ENCODE measurements at places on chromosomes 5 and 9.

DNA sequence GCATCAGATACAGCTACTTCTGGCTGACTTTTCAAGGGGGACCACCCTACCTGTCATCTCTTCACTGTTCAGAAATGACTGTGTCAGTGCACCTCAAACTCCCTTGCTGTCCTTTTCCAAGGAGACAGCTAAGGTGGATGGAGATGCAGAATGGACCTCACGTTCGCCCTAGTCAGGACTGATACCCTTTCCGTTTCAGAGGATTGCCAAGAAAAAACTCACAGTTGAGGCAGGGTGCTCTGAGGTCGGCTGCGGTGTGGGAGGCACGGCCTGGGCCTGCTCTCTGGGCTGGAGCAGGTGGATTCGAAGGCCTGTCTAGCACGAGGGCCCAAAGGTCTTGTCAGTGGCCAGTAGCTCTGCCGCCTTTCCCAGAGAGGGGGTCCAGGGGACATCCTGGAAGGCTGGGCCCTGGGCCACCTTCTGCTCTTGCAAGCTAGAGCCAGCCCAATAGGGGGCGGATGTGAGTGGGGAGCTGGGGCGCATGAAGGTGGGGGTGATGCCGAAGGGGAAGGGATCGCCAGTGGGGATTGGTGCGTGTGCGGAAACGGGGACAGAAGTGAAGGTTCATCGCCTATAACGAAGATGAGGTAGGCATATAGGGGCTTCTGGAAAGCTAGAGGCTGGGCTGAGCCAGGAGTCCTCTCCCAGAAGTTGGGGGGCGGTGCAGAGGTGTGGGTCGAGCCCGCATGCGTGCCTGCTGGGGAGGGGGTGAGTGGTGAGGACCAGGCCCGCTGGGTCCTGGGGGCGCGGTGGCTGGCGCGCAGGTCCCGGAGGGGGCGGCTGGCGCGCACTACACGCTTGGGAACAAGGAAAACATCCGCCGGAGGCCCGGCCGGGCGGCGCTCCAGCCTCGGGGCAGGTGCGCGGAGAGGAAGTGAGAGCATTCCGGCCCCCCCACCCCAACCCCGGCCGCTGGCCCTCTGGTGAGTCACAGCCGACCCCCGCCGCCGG is 2.5 kb upstream of the MSMP start:
- peak; percentile 68 for DNase-seq

GRCh38 chr5:131264451-131265099 is 722 bp downstream of the CDC42SE2 start:
- no peak for DNase-seq

- no peak for DNase-seq
Measured at GRCh38 chr9:117122102-117122501, 292.8 kb downstream of the ASTN2 start.

DNA sequence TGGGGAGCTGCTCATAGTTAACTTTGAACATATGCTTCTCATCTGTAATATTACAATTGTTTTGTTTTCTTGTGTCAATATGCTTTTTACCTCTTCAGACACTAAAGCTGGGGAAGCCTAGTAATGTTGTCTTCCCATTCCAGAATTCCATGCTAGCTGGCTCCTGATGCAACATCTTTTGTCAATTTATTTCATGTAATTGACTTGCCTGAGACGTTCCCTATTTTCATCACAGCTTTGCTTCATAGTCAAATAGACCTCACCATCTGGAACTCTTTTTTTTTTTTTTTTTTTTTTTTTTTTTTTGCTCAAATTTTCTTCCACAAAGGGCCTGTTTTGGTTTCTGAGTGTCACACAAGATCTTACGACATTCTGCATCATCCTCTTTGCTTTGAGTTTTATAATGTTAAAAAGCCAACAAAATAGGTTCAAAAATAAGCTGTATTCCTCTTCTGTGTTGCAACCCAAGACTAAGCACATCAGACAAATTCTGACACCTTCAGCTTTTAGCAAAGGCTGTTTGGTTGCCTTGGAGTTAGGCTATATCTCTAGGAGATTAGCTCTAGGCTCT is 235.2 kb downstream of the NR3C1 start:
- DNase-seq = no peak

DNA sequence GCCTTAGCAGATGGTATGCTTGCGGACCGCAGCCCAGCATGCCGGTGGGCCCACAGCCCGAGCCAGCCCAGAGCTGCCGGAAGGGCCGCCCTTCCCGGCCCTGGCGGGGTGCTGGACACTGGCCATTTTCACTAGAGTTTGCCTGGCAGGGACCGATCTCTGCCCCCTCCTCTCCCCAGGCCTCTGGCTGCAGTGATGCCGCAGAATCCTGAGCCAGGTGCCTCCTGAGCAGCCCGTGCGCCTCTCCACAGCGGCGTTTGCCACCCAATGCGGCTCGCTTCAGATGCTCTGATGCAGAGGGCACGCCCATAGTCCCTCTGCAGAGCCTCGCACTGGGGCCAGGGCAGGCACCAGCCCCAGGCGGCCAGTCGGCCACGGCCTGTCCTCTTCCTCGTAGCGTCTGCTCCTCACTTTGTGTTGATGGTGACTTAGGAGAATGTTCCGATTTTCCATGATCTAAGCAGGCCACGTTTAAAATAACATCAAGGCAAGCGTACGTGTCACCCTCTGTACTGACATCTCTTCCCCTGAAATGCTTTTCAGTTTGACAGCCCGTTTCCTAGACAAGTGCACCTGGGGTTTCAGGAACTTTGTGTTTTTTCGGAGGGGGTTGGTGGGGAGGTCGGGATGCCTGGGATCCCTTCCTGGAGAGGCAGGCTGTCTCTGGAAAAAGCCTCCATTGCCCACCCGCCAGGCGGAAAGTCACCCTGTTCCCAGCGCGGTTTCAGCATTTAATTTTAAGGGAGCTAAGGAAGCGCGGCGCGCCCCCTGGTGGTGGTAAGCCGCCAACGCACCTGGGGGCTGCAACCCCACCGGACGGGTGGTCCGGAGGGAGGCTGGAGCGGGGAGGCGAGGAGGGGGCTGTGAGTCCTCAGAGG is 29.8 kb upstream of the HMCN2 start:
- peak; percentile 57 for DNase-seq

- no peak for DNase-seq
Measured at GRCh38 chr5:133485468-133485867, 126.9 kb downstream of the FSTL4 start.

DNA sequence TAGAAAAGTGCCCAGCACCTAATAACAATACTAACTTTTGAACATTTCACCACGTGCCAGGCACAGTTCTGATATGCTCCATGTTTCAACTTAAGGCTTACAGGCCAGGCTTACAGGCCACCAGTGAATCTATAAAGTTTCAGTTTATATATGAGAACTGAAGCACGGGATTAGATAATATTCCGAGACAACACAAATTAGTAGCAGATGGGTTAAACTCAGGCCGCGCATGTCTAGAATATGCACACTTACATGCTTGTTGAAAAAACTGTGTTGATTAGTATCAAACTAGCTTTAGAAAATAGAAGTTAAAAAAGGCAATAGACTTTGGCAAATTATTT is 587.9 kb downstream of the MTRR start:
- no peak for DNase-seq

GRCh38 chr5:6902094-6902493 is 188.9 kb downstream of the TENT4A start:
- no peak for DNase-seq

DNA sequence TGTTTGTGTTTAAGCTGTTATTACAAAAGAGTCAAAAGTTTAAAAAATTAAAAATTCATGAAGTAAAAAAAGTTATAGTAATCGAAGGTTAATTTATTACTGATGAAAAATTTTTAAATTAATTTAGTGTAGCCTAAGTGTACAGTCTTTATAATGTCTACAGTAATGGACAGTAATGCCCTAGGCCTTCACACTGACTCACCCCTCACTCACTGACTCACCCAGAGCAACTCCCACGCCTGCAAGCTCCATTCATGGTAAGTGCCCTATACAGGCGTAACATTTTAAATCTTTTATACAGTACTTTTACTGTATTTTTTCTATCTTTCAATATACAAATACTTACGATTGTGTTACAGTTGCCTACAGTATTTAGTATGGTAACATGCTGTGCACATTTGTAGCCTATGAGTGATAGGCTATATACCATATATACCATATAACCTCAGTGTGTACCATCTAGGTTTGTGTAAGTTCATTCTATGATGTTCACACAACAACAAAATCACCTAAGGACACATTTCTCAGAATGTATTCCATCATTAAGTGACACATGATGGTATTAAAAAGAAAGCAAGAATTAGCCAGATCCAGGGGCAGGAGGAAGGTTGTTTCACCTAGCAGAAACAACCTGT is 40.1 kb downstream of the DCAF10 start:
- no peak for DNase-seq

DNA sequence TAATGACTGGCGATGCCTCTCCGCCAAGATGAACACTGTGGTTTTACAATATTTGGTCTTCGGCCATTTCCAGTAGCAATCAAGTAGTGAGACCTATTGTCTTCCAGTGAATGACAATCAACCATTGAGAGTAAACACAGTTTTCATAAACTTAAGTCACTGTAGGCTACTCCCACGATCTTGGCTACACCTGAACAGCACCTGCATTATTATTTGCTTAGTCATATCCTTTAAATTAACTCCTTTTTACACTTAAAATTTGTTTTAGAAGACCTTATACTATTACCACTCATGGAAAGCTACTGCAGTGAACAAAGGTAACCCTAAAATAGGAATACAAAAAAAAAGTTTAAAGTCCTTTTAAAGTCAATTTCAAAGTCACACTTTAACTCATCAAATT is 58.2 kb downstream of the ZNF354C start:
- no peak for DNase-seq

DNA sequence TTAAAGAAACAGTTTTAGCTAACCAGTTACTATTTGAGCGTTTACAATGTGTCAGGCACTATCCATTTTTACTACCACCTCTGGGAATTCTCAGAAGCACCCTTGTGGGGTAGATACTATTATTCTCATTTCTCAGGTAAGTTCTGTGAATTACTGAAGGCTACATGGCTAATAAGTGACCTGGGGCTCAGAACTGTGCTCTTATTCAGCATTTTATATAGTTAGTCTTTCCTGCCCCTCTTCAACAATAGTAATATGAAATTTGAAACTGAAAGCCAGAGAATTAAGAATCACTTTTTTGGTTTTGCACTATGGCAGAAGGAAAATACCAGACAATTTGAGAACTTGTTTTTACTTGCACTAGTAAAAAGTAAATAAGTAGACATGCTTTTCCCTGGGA is 11.8 kb downstream of the ELL2 start:
- DNase-seq = no peak

DNA sequence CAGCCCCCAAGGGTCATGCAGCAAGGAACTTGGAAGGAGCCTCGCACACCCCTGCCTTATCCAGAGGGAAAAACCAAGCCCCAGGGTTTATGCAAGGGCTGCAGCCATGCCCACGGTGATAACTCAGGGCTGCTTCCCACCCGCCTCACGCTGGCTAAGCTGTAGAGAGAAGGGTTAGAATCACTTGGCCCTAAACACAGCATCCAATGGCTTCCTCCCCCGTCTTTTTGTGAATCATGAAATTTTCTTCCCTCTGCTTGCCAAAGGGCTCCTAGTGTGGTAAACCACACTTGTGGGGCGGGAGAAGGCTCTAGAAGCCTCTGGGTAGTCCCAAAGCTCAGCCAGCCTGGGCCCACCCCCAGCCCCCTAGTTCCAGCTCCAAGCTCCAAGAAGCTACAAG is 55.9 kb upstream of the ORM1 start:
- no peak for DNase-seq

- no peak for DNase-seq
Measured at GRCh38 chr5:94153736-94154450, 412.5 kb upstream of the POU5F2 start.

DNA sequence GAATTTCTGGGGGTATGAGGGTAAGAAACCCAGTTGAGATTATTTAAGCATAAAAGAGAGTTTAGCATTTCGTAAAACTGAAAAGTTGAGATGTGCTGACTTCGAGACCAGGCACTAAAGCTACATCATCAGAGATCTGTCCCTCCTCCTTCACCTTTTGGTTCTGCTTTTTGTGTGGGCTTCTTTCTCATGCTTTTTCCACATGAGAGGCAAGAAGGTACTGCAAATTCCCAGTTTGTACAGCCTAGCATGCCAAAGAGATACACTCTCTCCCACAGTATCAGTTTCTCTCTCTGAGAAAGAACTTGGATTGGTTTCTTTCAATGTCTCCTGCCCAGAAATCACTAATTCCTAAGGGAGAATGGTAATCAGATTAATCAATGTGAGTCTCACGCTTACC is 584.7 kb downstream of the SEMA5A start:
- no peak for DNase-seq

DNA sequence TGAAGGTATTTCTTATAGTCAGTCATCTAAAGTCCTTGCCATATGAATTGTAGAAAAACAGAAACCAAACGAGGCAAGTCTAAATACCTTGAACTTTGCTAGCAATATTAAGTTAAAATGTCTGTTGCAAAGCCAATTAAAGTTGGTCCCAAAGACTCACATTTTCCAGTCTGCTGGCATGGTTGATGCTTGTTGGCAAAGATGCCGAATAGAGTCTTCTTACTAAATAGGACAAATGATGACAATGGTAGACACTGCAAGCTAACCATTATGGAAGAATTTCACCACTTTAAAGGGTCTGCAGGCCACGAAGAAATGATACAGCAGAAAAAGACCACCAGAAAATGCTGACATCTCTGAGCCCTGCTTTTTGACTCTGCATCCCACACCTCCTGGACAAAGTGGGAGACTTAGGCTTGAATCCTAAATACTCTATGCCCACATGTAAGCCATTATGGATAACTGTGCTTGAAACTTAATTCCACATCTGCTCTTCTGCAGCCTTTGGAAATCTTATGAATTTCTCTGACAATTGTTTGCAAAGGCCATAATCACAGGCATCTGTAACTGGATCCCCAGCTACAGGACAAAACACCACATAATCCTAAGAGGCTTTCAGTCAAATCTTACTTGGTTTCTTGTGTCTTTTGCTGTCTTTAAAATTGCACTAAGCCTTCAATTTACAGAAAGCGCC is 61.3 kb downstream of the LHFPL2 start:
- DNase-seq = no peak

DNA sequence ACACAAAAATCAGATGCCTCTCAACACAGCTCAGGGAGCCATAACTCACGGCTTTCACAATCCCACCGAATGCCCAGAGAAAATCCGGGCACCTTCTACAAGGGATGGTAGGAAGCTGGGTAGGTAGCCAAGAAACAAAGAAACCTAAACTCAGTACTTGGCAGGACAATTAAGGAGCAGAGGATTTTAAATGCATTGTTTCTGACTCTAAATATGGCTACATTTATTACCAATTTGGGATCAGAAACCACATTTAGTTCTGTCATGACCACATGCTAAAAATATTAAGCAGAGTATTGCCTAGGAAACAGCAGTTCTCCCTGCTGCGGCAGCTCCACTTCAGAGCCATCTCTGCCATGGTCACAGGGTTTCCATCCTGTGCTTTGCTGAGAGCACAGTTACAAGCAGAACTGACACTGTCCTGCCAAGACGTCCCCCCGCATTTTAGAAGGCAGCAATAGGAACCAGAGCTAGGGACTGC is 57.5 kb downstream of the SIL1 start:
- DNase-seq = no peak

DNA sequence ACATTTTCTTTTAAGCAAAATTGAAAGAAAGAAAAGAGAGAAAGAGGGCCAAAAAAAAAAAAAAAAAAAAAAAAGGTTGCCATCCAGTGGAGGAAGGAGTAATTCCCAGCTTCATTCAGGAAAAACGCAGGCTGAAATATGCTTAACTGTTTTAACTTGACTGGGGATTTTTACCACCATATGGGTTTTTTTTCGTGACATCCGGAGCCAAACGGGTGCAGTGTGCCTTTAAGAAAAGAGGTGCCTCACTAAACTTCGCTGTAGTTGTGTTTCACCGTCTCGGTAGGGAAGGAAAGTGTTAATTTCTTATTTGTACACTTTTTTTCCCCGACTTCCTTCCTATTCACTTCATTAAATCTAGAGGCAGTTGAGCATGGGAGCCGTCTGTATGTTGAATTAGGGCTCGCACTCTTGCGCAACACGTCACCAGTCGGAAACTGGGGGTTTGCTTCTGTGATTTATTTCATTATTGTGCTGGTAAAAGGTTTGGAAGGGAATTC is 143.0 kb downstream of the SMARCA2 start:
- DNase-seq = peak; percentile 1

All from stimulated activated CD4-positive, alpha-beta T cell treated with anti-CD3 and anti-CD28 coated beads, Interleukin-1b, Interleukin-23, amount 100 ng/mL, for 1 hour (primary cell).